ENCODE measurements at places on chromosomes 1 and 21. TPM values are rescaled to one million over a fixed set of nuclear protein-coding genes. Genes with fewer than 3 reads are reported as not detected.

GRCh38 chr1:24411963-24412362 lies 1.6 kb downstream of the STPG1 start:
- DNase-seq: no peak
- H3K4me3 ChIP-seq: no peak overlapping the region
- no peaks in the 10 kb centered on the region for H3K27me3 ChIP-seq
- H3K4me1 ChIP-seq: peaks cover 22% of the 10 kb centered on the region

DNA sequence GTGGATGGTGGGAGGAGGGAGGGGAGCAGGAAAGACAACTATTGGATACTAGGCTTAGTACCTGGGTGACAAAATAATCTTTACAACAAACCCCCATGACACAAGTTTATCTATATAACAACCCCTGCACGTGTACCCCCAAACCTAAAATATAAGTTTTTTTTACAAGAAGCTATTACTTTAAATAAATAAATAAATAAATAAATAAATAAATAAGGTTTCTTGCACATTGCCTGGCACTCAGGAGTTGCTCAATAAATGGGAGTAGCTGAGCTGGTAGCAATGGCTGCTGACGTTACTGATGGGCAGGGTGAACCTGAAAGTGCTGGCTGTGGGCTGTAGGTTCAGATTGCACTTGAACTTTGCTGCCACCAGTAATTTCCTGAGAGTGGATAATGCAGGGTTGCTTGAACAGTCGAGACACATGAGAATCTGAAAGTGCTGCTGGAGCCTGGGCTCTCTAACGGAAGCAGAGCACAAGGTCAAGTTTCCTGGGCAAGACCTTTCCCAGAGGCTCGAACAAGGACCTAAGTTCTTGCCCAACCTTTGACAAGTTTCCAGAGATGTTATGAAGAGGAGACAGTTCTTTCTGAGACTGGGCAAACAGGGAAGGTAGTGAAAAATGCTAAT lies 14.8 kb upstream of the KCNE2 start:
- no peak for DNase-seq
- no peak overlapping the region for H3K4me3 ChIP-seq
- peaks cover 12% of the 10 kb centered on the region for H3K4me1 ChIP-seq
- peaks cover 2% of the 10 kb centered on the region for H3K36me3 ChIP-seq
- no peaks in the 10 kb centered on the region for H3K27me3 ChIP-seq
- H3K27ac ChIP-seq: no peak overlapping the region

Gene AK5
- not detected for total RNA-seq

- no peak overlapping the region for H3K4me3 ChIP-seq
- H3K36me3 ChIP-seq: peaks cover 20% of the 10 kb centered on the region
- peak overlapping the region; percentile 60 for H3K27ac ChIP-seq
- no peaks in the 10 kb centered on the region for H3K27me3 ChIP-seq
- no peak for DNase-seq
Observed at GRCh38 chr1:160428655-160429054, 28.3 kb downstream of the VANGL2 start.

Gene NR1I3
- total RNA-seq: not detected

DNA sequence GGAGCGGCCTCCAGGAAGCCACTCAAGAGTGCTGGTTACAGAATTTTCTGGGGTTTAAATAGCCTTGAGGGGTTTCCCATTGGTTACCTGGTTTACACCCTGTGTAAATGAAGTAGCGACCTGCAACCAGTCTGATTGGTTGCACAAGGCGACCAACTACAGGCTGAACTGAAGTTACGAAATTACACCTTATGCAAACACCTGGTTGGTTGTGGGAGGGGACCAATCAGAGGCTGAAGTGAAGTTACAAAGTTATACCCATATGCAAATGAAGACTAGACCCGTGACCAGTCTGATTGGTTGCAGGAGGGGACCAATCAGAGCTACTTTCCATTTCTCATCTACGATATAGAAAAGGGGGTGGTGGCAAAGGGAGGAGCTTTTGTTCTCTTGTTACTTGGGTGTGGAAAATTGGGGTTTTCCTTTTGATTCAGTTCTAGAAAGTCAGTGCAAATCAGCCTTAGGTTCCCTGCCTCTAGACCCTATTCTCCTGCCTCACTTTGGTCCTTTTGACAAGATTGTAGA lies 22.2 kb upstream of the C1orf174 start:
- H3K4me3 ChIP-seq: no peak overlapping the region
- H3K36me3 ChIP-seq: no peaks in the 10 kb centered on the region
- peaks cover 12% of the 10 kb centered on the region for H3K4me1 ChIP-seq
- no peak overlapping the region for H3K27ac ChIP-seq

Gene OPN3
- total RNA-seq: 15.1 TPM

Gene MPL
- total RNA-seq: 0.50 TPM

DNA sequence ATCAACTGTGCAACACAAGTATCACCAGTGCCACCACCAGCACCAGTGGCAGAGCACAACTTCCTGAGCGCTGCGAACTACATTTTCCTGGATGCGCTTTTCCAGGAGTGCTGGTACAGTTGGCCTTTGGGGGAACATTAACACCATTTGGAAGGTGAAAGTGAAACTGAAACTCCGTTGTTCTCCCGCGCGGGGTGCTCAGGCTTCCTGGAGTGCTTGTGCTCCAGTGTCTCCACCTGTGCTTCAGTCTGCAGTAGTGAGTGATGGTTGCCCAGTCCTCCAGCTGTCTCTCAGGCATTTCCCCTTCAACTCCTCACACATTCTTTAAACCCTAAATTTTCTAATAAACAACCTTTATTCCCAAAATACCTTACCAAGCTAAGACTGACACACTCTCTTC lies 187.8 kb downstream of the LRRIQ3 start:
- no peak overlapping the region for H3K4me3 ChIP-seq
- no peak overlapping the region for H3K27ac ChIP-seq
- peaks cover 3% of the 10 kb centered on the region for H3K4me1 ChIP-seq
- DNase-seq: no peak
